Choroid plexus epithelial cell (primary cell): ENCODE measurements at places on chromosomes 7 and 10.

DNA sequence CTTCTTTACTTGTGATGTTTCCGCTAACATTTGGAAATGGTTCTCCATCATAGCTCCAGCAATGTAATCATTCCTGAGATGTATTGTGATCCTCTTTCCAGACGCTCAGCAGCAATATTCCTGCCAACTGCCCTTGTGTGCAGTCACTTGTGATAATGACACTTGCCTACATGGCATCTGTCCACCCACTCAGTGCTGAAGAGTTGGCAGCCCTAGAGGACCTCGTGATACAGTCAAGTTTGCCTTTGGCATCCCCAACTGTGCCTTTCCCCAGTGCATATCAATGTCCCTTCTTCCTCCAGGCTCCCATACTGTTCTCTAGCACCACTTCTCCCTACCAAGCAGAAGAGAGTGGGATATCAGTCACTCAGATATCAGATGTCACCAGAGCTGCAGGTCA lies 64.9 kb downstream of the MYOF start:
- no peak for DNase-seq

DNA sequence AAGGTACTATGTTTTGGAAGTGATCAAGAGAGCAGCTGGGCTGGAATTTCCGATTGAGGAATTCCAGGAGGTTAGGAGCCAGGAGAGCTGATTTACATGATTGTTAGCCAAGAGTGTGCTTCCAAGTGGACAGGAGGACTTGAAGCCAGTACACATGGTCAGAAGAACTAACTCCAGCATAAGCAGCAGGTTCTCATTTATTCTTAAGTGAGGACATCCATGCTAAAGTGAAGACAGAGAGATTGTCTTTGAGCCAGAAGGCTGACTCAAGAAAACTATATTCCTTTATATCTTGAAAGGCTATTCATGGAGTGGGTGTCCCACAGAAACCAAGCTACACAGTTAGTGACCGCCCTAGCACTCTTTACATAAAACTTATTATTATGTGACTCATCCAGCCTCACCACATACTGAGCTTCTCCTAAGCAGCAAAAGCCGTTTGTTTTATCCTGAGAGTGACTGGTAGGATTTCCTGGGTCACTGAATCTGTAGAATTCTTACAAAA lies 56.7 kb upstream of the SEMA3A start:
- DNase-seq: peak; percentile 77

DNA sequence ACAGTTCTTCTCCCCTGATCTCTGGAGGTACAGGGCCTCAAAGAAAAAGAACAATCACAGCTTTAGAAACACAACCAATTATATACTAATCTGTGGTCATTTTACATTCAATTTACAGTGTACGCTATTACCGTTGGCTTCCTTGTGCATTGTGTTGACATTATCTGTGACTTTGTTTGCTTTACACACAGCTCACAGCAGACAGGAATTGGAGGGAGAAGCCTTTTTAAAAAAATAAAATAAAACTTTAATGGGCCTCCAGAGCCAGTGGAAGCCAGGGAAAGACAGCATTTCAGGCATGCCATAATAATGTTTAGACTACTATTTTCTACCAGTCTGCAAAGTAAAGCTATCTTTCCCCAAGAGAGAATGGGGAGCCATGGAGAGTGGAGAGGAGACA lies 179.0 kb upstream of the ADO start:
- DNase-seq: no peak

GRCh38 chr10:11824376-11824775 lies 1.2 kb downstream of the PROSER2 start:
- DNase-seq: peak; percentile 18

DNA sequence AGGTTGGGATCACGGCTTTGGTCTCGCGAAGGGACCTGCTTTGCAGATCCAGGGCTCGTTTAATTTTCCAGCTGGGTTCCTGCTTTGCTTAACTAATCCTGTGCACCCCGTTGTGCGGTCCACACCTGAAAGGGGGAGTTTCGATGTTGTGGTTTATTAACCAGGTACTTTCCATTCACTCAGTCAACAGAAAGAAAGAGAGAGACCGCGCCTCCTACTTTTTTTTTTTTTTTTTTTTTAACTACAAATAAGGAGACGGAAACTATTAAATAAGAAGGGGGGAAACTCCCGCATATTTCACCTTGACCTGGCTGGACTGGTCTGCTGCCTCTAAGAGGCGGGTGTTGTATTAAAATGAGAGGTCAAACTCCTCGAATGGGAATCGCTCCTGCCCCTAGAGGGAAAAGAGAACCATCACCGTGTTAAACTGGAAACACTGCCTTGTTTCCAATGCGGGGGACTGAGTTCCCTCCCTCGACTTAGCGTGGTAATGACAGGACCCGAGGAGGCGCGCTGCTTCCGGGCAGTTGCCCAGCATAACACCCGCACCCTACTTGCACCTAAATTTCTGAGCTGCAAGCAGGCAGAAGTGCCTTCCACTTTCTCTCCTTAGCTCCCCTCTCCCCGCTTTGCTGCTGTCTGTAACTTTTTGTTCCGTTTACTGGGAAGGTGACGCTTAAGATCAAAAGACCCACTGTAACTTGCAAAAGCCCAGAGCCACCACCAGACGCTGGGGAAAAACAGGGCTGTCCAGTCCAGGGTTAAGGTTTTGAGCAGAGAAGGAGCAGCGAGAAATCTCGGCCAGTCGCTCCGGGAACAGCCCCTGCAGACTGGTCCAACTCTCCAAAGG lies 1.1 kb upstream of the ITGB8 start:
- DNase-seq: peak; percentile 70

DNA sequence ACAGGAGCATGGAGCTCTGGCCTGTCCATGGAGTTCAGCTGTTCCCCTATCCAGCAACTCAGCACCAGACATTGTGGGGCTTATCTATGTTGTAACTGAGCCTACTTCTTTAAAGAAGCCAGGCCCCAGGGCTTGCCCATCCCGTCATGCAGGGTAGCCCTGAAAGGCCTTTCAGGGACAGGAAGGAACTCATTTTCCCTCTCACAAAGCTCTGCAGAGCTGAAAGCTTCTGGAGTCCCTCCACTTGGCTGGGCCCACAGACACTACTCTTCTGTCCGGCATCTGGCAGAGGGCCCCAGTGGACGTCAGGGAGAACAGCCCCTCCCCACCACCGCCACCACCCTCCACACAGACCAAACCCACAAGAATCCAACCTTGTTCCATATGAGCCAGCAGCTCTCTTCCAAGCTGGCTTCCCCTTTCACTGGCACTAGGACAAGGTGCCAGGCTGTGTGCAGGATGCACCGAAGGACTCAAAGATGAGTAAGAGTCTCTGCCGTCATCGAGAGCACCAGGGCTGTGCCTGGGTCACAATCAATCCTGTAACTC lies 33.1 kb downstream of the DENND2A start:
- peak; percentile 27 for DNase-seq

DNA sequence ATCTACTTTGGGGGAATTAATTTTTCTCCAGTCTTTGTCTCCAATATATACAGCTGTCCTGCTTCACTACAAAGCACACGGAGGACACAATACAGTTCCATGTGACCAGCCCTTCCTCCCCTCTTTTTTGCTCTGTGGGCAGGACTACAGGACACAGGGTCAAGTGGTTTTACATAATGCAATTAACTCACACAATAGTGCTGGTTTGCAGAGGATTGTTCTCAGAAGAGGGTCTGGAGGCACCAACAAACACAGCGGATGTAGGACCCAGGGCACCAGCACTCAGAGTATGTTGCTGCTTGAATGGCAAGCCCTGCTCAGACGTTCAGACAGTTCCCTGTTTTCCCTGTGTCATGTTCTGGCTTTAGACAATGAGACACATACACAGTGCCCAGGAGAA lies 52.0 kb upstream of the NPTX2 start:
- no peak for DNase-seq

DNA sequence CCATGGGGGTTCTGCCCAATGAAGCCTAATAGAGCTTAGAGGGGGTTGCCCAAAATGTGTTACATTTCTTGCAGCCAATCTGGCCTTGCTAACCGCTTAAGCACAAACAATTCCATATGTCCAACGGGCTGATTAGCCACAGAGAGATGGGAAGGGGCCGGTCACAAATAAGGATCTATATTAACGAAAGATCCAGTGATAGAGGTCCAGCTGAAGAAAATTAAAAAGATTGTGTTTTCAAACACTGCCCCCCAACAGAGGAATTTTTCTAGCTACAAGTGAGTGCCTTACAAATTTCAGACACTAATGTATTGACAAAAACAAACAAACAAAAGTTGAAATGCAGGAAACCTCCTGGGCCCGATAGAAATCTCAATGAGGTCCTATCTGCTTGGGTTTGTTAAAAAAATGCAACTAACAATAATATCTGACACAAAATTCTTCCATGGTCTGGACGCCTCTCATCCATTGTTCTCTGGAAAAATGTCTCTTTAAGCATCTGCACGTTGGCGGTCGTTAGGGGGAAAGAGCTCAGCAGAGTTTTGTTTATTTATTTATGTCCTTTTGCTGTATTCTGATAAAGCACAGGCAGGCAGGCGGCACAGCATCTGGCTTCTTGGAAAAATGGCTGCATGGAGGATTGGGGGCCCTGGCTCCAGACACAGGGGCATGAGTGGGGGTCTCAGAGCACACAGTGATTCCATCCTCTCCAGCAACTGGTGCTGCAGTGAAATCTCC lies 402.0 kb downstream of the RPS24 start:
- DNase-seq: no peak

DNA sequence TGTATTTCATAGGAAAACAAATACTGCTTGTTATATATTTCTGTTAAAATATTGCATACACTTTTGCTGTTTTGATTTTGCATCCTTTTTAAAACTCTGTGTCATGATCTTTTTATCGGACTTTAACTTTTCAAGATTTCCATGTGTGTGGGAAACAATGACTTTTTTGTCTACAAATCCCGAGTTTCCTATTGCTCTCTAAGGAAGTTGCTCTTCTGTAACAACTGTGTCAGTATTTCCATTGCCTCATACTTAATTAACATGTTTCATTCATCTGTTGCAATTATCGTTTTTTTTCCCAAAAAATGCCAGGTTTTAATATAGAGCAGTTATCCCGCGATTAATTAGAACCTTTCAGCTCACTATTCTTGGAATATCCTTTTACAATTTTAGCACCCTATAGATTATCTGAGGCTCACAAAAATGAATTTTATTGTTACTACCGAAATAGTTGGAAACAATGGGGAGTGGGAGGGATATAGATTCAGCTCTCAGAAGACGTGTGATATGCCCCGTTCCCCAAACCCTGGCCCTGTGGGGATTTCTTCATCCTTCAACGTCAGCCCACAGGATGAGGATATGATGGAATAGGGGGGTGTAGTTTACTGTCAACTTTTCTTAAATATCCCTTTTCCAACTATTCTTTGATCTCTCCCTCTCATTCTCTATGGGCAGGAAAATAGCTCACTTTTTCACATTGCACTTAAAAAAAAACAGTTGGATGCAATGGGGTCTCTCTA lies 297.6 kb upstream of the IGFBP3 start:
- no peak for DNase-seq

DNA sequence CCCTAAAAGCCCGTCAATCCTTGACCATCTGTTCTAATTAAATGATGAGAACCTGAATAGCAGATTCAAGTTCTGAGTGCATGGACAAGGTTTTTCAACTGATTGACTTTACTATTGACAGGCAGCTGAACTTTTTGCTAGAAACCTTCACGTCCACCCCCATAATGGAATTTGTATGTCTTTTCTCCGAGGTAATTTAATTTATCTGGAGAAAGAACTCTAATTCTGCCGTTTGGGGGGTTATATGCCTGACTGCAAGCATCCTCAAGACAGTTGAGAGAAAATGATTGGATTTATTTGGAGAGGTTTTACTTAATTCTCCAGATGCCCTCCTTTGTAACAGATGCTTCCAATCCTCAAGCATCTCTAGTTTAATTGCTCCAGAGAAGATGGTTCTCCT lies 1053.4 kb upstream of the AUTS2 start:
- DNase-seq: no peak

DNA sequence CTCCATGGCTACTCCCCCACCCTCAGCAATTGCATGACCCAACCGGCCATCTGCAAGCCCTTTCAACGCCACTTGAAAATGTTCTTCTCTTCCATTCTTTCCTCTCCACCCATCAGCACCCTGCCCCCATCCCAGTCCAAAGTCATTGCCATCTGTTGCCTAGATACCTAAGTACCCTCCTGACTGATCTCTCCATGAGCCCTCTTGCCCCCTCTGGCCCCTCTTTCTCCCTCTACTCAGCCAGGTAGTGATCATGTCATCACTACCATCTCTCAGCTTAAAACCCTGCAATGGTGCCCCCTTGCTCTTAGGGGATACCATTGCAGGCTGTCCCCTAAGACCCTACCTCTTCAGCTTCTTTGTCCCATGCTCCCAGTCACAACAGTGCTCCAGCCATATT lies 30.5 kb upstream of the BTRC start:
- DNase-seq: no peak

GRCh38 chr7:133931053-133931452 lies 196.1 kb upstream of the LRGUK start:
- no peak for DNase-seq

- peak; percentile 15 for DNase-seq
These were observed 304.4 kb upstream of the C7orf33 start for GRCh38 chr7:148286150-148286549.

- no peak for DNase-seq
These were observed 124.3 kb downstream of the NRCAM start for GRCh38 chr7:108331971-108332370.

- no peak for DNase-seq
These were observed 54.3 kb downstream of the CHN2 start for GRCh38 chr7:29248713-29249382.

GRCh38 chr10:44177610-44178009 lies 207.3 kb downstream of the CXCL12 start:
- no peak for DNase-seq

GRCh38 chr7:94655126-94655847 lies 646 bp downstream of the SGCE start:
- peak; percentile 58 for DNase-seq

DNA sequence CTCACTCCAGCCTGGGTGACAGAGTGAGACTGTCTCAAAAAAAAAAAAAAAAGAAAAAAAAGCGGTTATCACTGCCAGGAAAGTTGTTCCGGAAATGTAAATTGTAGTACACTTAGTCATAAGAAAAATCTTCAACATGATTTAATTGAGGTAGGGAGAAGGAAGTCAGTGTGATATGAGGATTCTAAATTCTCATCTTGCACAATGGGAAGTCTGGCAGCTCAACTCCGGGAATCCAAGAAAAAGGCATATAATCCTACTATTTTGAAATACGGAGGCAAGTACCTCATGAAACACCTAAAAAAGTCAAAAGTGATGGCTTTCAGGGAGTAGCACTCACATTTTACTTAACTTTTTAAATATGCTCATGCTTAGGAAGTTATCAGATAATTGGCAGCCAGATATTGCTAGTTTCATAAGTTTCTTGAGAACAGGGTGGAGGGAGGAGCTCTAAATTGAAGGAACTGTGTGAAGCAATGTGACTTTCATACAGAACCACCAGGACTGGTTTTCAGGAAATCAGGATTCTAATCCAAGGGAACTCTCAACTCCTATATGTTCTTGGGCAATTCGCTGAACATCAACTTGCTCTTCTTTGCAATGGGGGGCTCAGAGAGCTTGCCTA lies 2.7 kb upstream of the C7orf25 start:
- DNase-seq: peak; percentile 69

GRCh38 chr7:158463317-158463716 lies 124.3 kb downstream of the PTPRN2 start:
- no peak for DNase-seq
